ENCODE measurements at places on chromosomes 2 and 18.

DNA sequence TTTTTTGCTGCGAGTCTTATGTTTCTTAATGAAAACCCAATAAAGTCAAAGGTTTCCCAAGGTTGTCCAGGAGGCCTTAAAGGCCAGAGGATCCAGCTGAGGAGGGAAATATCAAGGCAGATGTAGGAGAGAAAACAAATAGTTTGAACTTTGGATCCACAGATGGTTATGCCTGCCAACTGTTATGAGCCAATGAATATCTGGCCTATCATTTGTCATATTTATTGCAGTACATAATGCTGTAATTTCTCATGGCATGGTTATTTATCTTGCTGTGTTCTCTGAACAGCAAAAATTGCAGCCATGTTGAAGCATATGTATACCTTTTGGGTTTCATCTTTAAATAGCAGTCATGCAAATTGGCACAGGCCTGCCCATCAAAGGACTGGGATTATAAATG is 38.2 kb upstream of the CAVIN2 start:
- no peak for DNase-seq

DNA sequence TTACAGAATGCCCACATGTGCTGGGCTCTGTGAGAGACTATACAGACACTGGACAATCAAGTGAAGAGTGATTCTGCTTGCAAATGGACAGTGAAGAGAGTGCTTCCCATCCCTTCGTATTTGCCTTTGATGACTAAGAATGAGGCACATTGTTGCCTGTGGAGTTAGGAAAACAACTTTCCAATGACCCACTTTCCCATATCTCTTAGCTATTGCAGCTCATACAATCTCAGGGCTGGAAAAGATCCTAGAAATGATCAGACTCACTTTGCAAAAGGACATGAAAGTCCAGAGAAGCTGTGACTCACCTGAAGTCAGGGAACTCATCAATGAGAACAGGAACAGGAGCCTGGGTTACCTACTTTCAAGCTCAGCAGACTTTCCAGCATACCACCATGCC is 440.5 kb upstream of the TCF4 start:
- no peak for DNase-seq

GRCh38 chr2:174263997-174264396 is 15.7 kb upstream of the OLA1 start:
- DNase-seq, result no peak

DNA sequence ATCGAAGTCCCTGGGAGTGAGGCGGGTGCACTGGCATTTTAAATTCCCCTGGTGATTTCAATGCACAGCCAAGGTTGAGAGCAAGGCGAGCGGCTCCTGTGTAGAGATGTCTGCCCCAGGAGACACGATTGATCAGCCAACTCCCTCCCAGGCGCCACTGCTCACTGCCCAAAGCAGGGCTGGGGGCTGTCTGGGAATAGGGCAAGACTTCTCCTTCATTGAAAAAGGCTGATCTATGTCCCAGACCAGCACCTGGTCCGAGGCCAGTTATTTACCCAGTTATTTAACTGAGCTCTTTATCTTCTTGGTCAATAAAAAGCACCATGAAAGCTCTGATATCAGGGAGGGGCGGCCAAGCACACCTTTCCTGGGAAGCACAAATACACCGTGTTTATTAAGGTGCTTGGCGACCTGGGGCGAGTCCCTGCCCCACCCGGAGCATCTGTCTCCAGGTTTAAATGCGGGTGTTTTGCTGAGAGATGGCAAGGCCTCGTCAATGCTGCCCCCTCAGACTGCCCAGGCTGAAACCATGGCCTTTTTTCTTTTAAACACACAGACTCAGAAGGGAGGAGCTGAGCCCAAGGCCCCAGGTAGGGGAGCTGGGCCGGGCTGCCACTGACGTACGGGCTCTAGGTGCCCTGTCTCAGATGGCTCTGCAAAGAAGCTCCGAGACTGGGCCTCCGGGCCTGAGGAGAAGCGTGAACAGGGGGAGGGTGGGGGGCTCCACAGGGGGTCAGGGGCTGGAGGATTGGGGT is 73.9 kb upstream of the HPCAL1 start:
- no peak for DNase-seq

GRCh38 chr2:8498994-8499393 is 182.9 kb upstream of the ID2 start:
- no peak for DNase-seq

GRCh38 chr2:28424799-28425463 is 32.3 kb downstream of the FOSL2 start:
- no peak for DNase-seq
